ENCODE measurements at places on chromosomes 1 and 21. TPM values are rescaled to one million over a fixed set of nuclear protein-coding genes. Genes with fewer than 3 reads are reported as not detected.

DNA sequence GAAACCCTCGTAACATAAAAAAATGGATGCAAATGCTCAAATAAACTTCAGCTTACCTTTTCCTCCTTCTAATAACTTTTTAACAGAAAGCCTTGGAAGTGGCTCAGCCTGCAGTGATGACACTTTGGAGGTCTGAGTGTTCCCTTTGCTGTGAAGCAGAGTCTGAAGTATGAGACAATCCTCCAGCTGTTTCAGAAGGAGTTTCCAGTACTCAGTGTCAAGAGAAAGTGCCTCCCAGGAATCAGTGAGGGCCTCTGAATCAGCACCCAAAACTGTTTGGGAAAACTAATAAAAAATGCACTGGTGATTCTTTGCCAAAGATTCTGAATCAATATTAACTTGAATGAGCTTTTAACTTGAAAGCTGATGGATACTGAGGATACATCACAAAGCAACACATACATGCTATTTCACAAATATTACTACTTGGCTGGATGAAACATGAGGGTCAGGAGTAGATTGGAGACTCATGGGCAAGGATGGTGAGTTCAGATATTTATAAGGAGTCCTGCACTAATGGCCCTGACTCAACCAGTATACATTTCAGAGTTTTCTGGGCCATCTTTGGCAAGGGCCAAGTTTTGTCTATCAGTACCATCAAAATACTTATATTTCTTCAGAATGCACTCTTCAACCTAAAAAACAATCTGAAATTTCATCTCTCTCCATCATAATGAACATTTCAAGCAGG lies 77.0 kb downstream of the IARS2 start:
- DNase-seq: no peak

DNA sequence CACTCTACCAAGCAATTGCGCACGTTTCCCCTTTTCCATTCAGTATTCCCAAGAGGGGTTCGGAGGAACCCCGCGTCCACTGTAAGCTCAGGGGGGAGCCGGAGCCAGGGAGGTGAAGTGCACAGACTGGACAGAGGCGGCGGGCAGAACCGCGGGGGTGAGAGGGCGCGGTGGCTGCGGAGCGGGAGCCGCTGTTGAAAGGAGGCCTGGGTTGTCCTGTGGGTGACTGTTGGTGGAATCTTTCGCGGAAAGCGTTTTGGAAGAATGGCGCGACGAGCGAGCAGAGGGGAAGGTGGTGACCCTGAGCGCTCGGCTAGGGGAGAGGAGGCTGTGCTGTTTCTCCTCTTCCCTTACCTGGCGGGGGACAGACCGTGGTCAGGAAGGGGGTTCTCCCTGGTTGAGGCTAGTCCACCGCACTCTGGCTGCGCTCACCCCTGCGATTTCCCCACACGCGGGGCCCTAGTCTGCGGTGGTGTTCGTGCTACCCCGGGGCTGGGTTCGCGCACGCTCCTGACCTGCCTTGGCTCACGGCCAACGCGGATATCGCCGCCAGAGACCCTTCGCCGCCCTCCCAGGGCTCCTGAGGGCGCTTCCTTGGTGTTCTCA lies 92.8 kb downstream of the PRKAB2 start:
- DNase-seq: no peak

The MANEAL gene
- 11.2 TPM for total RNA-seq

DNA sequence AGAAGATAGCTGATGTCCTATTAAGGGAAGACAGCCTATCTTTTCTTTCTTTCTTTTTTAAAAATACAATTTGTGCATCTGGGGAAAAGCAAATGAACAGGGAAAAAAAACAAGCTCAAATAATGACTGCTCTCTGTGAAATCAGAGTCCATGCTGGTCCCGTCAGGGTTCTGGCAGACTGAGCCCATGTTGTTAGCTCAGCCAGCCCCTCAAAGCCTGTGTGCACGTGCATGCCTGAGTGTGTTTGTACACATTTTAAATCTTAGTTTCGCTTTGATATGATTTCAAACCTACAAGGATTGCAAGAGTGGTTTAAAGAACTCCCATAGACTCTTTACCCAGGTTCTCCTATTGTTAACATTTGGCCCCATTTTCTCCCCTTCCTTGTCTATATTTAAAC lies 231.8 kb upstream of the GREM2 start:
- no peak for DNase-seq

DNA sequence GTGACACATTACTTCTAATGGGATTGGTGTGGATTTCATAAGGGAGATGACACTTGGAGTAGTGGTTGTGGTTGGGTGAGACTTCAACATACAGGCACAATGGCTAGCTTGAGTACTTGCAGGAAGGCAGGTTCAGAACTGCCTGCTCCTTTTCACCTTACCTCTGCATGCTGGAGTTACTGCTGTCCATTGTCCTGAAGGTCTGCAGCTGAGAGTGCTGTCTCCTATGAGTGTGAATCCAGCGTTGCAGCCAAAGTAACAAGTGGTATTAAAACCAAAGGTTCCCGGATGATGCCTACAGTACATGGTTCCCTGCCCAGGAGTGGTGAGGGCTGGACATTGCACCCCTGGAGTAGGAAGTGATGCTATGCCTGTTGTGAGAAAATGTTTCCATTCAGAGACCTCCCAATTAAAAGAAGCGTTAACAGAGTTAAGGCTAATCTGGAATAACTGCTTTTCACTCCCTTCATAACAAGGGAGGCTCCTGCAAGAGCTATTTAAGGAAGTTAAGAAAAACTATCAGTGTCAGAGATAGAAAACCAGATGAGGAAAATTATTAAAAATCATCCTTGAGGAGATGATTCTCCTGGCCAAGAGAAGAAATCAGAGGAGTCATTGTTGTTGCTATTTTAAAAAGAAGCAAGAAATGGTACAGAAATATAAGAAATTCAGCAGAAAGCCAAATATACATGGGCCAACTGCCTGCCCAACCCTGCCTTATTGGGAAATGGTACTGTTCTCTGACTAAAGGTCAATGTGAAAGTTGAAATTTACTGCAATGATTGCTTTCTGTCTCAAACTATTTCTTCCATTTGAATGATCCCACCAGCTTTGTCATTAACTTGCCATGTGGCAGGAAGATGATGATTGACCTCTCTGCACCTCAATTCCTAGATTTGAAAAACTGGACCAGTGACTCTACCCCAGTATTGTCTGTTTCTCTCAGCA lies 9.8 kb upstream of the F5 start:
- no peak for DNase-seq

The YBEY gene
- 12.6 TPM for total RNA-seq

GRCh38 chr21:17829472-17829871 lies 10.3 kb upstream of the C21orf91 start:
- DNase-seq: no peak

DNA sequence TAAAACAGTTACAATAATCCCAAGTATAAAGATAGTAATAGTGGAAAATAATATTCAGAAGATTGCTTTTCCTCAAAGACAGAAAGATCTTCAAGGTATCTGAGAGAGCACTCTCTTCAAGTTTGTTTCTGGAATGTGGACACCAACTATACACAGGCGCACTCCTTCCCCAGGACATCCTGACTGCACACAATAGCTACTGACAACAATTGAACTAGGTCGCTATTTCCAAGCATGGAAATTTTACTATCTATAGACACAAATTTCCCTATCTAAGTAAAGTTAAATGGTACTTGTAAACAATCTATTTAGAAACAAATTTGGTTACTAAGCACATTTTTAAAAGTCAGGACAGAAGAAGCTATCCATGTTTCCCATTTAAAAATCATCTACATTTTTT lies 19.1 kb downstream of the ARHGAP29 start:
- no peak for DNase-seq

The PIGR gene
- 587 TPM for total RNA-seq

GRCh38 chr1:47839433-47839760 lies 157.8 kb downstream of the TRABD2B start:
- no peak for DNase-seq

- no peak for DNase-seq
These were observed 13.2 kb downstream of the KYAT3 start for GRCh38 chr1:88979054-88979748.

The AIM2 gene
- total RNA-seq: 0.90 TPM

- no peak for DNase-seq
These were observed 21.1 kb downstream of the FMO5 start for GRCh38 chr1:147204080-147204479.

The NTRK1 gene
- total RNA-seq: 0.97 TPM

DNA sequence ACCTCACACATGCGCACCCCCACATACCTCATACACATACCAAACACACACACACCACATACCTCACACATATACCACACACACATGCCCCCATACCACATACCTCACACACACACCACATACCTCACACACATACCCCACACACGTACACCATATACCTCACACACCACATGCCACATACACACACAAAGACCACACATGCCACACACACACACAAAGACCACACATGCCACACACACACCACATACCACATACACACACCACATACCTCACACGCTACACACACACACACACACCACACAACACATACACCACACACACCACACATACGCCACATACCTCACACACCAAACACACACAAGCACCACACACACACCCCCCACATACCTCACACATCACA lies 30.0 kb downstream of the HIVEP3 start:
- DNase-seq: no peak

The VASH2 gene
- total RNA-seq: 7.7 TPM

The FAM78B gene
- 0.93 TPM for total RNA-seq

GRCh38 chr1:27966402-27967105 lies 6.8 kb downstream of the XKR8 start:
- no peak for DNase-seq

- DNase-seq: no peak
These were observed 14.9 kb downstream of the TCP10L start for GRCh38 chr21:32570456-32570855.
